Endothelial cell of umbilical vein (primary cell): ENCODE measurements at places on chromosomes 3 and 15. TPM values are rescaled to one million over a fixed set of nuclear protein-coding genes. Genes with fewer than 3 reads are reported as not detected.

DNA sequence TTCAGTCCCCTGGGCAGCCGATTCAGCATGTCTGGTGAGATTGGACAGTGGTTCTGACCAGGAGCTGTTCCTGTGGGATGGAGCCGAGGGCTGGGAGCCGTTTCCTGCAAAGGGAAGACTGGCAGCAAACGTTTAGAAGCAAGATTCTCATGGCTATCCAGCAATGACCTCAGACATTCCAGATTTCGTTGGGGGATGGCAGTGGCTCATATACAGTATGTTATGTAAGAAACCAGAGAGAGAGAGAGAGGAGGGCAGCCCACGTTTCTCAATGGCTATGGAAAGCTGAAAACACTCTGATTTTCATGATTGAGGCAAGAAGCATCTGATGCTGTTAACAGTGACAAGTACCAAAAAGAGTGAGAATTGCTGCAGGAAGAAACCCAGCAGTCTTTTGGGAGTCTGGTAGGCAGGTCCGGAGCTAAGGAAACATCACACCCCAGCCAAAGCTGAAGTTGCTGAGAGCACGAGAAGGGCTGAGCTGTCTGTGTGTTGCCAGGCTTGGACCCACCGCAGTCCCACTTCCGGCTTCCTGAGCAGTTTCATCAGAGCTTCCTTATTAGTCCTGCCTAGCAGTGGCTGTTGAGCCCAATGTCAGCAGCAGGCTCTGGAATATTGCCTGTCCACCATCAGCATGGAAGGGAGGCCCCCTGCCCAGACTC, 25.6 kb upstream of the VPS8 start:
- DNase-seq = no peak
- H3K27ac ChIP-seq = no peak overlapping the region
- no peaks in the 10 kb centered on the region for H3K4me1 ChIP-seq
- no peak overlapping the region for H3K4me3 ChIP-seq
- no peaks in the 10 kb centered on the region for H3K36me3 ChIP-seq

DNA sequence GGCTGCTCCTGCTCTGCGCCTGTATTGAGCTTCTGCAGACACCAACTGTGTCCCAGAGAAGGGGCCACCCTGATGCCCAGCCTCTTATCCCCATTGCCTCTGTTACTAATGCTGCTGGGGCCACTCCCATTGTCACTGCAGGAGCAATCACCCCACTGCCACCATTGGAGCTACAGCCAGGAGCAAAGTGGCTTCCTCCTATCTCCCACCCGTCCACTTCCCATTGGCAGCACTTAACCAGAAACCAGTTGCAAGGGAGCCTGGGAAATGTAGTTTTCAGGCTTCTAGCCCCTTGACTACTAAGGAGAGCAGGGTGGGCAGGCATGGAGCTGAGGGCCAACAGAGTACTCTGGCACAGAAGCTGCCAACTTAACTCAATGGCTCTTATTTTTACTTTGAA, 55.9 kb upstream of the KLF13 start:
- no peak overlapping the region for H3K4me3 ChIP-seq
- no peaks in the 10 kb centered on the region for H3K27me3 ChIP-seq
- no peaks in the 10 kb centered on the region for H3K4me1 ChIP-seq
- DNase-seq = no peak
- H3K36me3 ChIP-seq = no peaks in the 10 kb centered on the region

GRCh38 chr3:141011232-141011996, 39.7 kb upstream of the SPSB4 start:
- no peak overlapping the region for H3K4me3 ChIP-seq
- no peak overlapping the region for H3K27ac ChIP-seq
- no peaks in the 10 kb centered on the region for H3K36me3 ChIP-seq

DNA sequence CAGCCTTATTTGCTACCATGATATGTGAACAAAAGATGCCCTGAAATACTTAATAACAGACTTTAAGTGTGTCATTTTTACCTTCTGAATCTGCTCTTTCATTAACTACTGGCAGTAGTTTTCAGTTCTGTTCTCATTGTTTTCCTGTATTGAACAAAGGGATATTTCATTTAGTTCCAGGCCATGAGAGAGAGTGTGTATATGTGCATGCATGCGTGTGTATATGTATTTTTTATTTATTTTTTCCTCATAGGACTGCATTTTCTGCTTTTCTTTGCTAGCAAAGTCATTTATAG, 46.8 kb upstream of the CRTC3 start:
- H3K27ac ChIP-seq = no peak overlapping the region
- no peaks in the 10 kb centered on the region for H3K27me3 ChIP-seq
- peaks cover 11% of the 10 kb centered on the region for H3K4me1 ChIP-seq
- H3K36me3 ChIP-seq = peaks cover 49% of the 10 kb centered on the region
- no peak for DNase-seq

DNA sequence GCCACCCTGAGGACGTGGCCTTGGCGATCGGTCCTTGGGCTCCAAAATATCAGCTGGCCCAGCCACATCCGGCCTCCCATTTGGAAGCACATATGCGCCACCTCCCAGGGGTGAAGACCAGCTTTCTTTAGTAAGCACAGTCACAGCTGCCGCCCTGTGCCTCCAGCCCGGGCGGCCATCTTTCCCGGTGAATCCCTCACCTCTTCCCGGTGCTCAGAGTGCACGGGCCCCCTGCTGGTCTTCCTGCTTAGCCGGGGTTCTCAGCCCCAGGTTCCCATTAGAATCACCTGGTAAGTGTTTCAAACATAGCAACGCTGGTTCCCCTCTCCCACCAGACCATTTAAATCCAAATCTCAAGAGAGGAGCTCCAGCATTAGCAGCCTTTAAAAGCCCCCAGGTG, 232.2 kb downstream of the VPS13C start:
- no peak for DNase-seq
- peaks cover 4% of the 10 kb centered on the region for H3K27me3 ChIP-seq
- no peak overlapping the region for H3K4me3 ChIP-seq
- no peaks in the 10 kb centered on the region for H3K36me3 ChIP-seq
- H3K4me1 ChIP-seq = no peaks in the 10 kb centered on the region

DNA sequence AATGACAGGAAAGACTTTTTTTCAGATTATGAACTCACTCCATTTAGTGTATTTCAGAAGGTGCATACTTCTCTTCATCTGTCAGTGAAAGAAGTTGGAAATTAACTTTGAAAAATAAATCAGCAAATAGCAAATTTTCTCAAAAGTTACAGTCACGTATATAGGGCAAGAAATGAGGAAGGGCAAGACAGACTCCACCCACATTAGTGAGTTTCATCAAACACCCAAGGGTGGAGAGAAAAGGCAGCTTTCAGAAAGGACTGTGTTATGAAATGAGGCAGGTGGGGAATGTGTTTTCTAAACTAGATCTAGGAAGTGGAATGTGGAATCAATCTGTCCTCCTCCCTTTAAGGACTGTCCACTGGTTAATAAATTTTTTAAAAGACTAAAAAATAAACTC, 2.9 kb downstream of the SLC22A13 start:
- H3K27ac ChIP-seq = no peak overlapping the region
- DNase-seq = no peak

GRCh38 chr3:116280130-116280740, 165.1 kb downstream of the LSAMP start:
- H3K4me1 ChIP-seq = no peaks in the 10 kb centered on the region
- no peaks in the 10 kb centered on the region for H3K36me3 ChIP-seq
- no peak overlapping the region for H3K27ac ChIP-seq
- DNase-seq = no peak
- H3K4me3 ChIP-seq = no peak overlapping the region
- H3K27me3 ChIP-seq = no peaks in the 10 kb centered on the region

DNA sequence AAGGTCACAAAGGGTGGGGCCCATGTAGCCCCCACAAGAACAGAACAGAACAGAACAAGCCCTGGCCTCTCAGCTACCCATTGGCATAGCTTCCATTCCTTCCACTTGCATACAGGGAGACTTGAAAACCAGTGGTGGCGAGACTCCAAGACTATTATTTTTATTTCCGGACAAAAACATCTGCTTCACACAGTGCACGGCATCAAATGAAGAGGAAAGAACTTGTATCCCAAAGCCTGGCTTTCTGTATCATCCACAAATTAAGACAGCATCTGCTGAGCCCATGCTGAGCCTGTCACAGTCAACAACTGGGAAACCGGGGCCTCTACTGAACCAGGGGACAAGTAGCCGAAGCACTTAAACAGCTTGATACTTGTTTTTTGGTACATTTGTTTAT, 56.0 kb downstream of the CLEC3B start:
- peaks cover 2% of the 10 kb centered on the region for H3K4me1 ChIP-seq
- peak; percentile 38 for DNase-seq
- H3K4me3 ChIP-seq = no peak overlapping the region

Gene TTC21A
- 6.3 and 7.8 TPM in 2 replicates for total RNA-seq
